ENCODE measurements at places on chromosomes 2 and 18. TPM values are rescaled to one million over a fixed set of nuclear protein-coding genes. Genes with fewer than 3 reads are reported as not detected.

GCC2 gene
- 24.7 TPM for total RNA-seq

SLC8A1 gene
- 53.4 TPM for total RNA-seq

LIMS3 gene
- total RNA-seq = 0.98 TPM

DNA sequence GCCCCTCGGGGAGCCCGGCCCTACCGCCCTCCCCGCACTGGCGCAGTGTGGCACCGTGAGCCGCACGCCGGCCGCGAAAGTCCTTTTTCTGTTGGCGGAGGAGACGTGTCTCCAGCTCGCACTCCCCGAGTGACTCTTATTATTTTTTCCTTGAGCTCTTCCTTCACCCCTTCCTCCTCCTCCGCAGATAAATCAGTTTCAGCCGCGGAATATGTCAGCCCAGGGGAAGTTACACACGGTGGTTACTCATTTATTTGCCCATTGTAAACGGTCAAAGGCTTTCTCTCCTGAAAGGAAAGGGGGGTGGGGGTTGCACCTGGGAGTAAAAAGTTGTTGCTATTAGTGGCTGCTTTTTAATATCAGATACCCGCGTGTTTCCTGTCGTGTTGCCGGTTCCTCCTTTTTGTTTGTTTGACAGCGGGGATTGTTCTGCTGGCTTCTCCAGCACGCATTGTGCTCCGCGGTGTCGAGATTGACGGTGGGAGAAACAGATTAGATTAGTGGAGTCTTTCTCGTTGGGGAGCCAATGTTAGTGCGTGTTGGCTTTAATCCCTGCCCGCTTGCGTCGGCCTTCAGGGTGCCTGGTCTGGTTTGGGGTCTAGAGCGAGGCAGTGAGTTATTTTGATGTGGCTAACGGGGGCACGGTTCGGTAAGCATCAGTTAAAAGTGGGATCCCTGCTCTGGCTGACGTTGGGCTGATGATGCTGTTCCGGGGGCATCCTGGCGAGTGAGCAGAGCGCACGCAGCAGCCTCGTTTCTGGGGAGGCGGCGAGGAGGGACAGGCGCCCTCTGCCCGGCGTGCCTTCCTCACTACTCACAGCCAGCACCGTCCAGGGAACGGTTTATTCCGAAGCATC is 1.6 kb downstream of the CRIM1 start:
- peak; percentile 57 for ATAC-seq

DNA sequence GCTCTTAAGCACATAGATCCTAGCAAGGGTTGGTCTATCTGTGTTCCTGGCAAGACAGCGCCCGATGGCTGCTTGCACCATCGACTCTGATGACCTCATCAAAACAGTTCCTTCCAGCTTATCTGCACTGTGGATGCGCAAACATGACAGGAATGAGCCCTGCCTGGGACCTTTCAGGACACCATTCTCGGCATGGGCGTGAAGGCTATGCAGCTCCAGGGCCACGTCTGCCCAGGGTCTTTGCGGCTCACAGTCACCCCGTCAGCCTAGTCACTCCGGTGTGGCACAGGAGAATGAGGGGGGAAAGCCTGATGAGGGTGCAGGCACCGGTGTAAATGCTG is 147.8 kb upstream of the TWIST2 start:
- ATAC-seq = peak; percentile 68

QPCT gene
- 3.9 TPM for total RNA-seq

- no peak for ATAC-seq
Measured at GRCh38 chr2:239141021-239141760, 259.6 kb downstream of the HDAC4 start.

NABP1 gene
- 4.0 TPM for total RNA-seq

GRCh38 chr18:80143881-80144280 is 34.8 kb downstream of the ADNP2 start:
- no peak for ATAC-seq

DNA sequence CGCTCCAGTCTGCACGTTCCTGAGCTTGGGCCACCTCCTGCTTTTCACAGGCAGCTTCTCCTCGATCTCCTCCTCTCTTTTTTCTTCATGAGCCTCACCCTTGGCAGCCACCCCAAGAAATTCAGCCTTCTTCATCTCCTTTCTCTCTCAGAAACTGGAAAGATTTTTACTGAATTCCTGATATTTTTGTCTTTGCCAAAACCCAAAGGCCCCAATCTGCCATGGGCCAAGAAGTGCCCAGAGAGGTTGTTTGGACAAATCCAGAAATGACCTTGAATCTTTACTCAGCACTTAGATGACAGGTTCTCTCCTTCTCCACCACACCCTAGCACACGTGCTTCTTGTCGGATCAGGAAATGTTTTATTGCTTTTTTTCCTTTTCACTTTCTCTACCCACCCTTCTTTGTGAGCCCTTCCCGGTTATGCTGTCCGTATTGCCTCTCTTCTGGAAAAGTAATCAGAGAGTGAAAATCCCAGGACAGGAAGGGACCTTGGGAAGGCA is 134.5 kb upstream of the TNP1 start:
- ATAC-seq = peak; percentile 70

Measured in motor neuron (in vitro differentiated cells).